NCI-H524 (cell line): ENCODE measurements at places on chromosomes 3 and 15.
A peak's percentile ranks its signal among the peaks of the same experiment; 100 is the strongest.

- no peak for DNase-seq
Observed at GRCh38 chr3:59709702-59710553, 660.1 kb upstream of the CFAP20DC start.

- DNase-seq = peak; percentile 62
Observed at GRCh38 chr3:129061023-129061887, 676 bp downstream of the GP9 start.

GRCh38 chr3:13548696-13549622 is at the start of gene FBLN2:
FBLN2 (plus strand) TSS chr3:13549125; CDS start chr3:13570356, 21,231 bp downstream.
- no peak for DNase-seq

DNA sequence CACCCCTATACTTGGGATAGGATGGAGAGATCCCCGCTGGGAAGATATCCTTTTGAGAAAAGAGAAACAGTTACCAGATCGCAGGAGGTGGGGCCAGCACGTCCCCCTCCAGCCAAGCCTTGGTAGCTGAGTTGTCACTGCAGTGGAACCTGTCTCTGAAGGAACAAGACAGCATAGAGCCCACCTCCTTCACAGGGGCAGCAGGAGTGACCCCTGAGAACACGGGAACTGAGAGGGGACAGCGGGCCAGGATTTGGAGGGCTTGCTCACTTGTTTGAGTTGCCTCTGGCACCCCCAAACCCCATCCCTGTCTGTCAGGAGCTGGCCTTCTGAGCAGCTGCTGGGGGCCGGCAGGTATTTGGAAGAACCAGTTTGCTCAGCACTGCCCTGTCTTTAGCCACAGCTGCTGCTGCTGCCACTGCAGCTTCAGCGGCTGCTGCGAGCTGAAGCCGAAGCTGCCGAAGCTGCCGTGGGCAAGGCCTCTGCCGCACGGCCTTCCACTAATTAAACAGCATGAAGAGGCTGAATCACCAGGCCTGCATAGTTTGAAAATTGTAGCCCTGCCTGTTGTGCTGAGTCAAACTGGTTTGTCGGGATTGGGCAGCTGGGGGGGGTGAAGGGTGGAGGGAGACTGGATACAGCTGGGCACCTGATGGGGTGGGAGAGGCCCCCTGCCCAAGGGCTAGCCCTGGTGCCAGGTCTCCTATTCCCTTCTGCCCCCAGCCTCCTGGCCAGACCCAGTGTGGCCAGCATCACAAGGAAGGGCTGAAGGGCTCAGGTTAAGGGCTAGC is 4.0 kb downstream of the EPHB3 start:
- DNase-seq = no peak

DNA sequence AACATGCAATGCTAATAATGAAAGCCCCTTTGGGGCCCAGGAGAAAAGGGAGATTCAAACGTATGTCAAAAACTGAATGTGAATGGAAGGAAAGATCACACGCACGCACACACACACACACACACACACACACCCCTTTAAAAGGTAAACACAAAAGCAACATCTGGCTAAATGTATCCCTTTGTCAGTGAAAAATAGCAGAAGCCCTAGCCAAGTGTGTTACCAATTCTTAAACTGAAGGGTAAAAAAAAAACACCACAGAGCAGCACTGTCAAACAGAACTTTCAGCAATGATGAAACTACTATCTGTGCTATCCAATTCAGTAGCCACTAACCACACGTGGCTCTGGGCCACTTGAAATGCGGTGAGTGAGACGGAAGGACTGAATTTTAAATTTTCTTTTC is 4.9 kb downstream of the RFTN1 start:
- no peak for DNase-seq
